Epithelial cell of esophagus (primary cell): ENCODE measurements at places on chromosomes 7 and 10.
A peak's percentile ranks its signal among the peaks of the same experiment; 100 is the strongest.

- no peak for DNase-seq
Measured at GRCh38 chr7:123211545-123211944, 11.8 kb upstream of the SLC13A1 start.

GRCh38 chr10:56782503-56782902 is 421.4 kb upstream of the ZWINT start:
- no peak for DNase-seq

- peak; percentile 83 for DNase-seq
Measured at GRCh38 chr10:60139798-60140566, 233.6 kb upstream of the CCDC6 start.

- no peak for DNase-seq
Measured at GRCh38 chr7:17991866-17992648, 35.6 kb downstream of the PRPS1L1 start.

DNA sequence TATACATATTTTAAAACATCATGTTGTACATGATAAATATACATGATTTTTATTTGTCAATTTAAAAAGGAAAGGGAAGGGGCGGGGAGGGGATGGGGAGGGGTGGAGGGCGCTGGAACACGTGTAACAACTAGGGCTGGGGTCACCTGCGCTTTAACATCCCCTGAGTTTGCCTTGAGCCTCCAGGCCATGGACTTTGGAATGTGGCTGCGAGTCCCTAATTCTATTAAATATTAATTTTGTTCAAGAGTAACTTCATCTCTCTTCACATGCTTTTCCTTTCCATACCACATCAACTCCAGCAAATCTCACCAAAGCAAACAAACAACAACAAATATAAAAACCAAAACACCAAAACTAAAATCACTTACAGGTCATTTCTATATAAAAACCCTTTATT is 10.6 kb downstream of the IFIT5 start:
- DNase-seq, result no peak

DNA sequence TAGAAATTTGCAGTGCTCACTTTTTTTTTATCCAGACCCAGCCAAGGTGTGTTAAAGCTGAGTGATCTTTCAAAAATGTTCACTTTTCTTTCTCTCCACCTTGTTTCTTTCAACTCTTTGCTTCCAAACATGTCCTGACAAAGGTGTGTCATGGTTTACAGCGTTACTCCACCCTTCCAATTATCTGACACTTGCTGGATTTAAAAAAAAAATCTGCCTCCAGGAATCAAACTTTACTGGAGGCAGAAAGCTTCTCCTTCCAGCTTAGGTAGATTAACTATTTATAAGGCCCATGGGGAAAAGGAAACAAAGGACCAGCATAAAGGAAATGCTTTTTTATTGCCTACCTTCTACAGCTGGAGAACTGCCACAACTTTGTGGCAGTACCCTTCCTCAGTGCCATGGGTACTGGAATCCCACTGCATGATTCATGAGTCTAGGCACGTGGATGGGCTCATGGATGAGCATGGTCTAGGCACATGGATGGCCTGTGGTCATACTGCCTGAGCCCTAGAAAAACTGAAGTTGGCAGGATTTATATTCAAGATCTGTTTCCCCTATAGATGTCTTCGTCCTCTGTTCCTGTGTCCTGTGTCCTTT is at the start of gene COL17A1:
Gene COL17A1, minus strand, starts transcription at position 80 of the 600 bp plus-strand sequence. CDS start 5,207 bp downstream, outside the sequence.
- DNase-seq, result peak; percentile 84

GRCh38 chr7:146961617-146962016 is 845.0 kb downstream of the CNTNAP2 start:
- peak; percentile 51 for DNase-seq

GRCh38 chr10:21398563-21399231 is 126.8 kb downstream of the SKIDA1 start:
- DNase-seq, result peak; percentile 82

GRCh38 chr7:144720149-144720548 is 115.7 kb downstream of the TPK1 start:
- peak; percentile 95 for DNase-seq

GRCh38 chr10:18254086-18254485 is 113.9 kb downstream of the CACNB2 start:
- DNase-seq, result no peak

DNA sequence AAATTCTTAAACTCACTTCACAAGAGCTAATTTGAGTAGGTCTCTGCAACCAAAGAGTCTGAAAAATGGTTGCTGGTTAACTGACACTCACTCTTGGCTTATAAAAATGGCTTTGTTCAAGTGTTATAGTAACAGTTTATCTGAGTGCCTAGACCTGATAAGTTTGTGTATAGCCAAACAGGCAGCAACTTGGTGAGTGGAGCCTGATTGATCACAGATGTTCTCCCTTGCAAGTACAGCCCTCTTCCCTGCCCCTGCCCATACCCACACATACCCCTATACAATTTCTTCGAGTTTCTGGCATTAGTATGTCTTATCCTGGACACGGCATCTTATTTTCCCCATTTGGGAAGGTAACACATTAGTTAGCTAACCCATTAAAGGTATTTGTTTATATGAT is 149.5 kb downstream of the SLC16A9 start:
- no peak for DNase-seq

DNA sequence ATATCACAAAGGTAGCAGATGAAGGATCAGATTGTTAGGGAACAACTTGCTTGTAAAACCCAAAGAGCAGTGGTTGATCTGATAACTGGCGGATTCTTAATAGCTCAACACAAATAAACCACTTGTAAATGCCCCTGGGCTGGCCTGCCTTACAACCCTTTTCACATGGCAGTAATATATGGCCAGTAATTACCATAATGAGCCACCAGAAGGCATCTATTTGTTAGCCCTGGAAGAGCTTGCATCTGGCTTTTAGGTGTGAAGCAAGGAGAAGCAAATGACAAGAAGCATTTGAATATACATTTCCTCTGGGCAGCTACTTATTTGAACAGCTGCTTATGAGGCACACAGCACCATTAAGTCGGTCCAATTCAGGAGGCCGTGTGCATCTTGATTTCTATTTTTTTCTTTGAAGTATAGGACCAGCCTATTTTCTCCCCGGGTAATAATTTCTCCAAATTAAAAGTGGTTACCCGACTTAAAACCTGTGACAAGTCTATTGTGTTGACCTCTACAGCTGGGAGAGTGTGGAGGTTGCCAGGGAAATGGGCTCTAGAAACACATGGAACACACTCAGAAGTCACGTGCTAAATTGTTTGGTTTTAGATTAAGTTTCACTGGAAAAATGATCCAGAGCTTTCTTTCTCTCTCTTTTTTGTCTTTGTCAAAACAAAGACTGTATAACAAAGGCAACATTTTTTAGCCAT is 113.4 kb downstream of the SEM1 start:
- DNase-seq, result peak; percentile 64

DNA sequence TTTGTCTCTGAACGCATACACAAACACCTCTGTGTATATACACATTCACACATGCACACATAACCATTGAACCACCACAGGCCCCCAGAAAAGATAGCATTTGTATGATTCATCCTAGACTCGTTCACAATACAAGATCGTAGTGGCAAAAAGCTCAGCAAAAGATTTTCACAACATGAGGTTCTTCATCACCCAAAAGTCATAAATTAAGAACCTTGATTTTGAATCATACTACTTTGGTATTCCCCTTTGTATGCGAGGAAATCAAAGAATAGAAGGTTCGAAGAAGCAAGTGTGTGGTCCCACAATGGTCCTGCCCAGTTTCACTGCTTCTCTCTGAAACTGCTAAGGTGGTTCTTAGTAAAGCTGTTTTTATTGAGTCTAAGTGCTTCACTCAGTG is 200.7 kb downstream of the CELF2 start:
- no peak for DNase-seq

DNA sequence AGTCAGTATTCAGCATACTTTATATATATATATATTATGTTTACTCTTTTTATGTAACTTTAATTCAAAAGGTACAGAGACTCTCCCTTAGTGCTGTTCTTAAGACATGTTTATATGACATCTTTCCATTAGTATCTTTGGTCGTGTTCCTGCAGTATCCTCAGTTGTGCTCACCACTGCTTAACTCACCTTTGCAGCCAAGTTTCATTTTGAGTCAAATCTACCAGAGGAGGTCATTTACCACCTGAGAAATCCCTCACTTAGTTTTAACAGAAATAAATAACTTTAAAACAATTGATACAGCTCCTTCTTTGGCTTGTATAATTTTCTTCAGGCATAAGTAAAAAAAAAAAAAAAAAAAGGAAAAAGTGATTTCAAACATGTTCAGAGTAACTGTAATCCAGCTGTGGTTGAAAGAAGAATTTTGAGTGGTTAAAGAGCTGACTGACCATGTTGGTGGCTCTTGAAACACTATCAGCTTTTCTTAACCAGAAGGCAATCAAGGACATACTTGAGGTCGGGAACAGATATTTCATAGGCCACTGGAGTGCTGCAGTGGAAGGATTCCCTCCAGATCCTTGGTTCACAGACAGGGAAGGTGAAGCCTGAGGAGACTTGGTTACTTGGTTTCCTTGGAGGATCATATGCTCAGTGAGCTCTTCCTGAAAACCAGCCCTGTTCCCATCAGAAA is 116.8 kb downstream of the AUTS2 start:
- DNase-seq, result no peak

GRCh38 chr10:101611096-101611905 is 23.2 kb downstream of the DPCD start:
- no peak for DNase-seq

- DNase-seq, result no peak
Measured at GRCh38 chr7:6294839-6295238, 22.4 kb upstream of the CYTH3 start.

- peak; percentile 21 for DNase-seq
Measured at GRCh38 chr10:117960345-117960935, 86.3 kb downstream of the RAB11FIP2 start.

GRCh38 chr10:124285587-124286527 is 132.9 kb downstream of the OAT start:
- no peak for DNase-seq

- peak; percentile 4 for DNase-seq
Measured at GRCh38 chr10:43594944-43595589, 11.2 kb upstream of the ZNF485 start.

GRCh38 chr7:66905278-66905677 is 15.7 kb upstream of the TMEM248 start:
- DNase-seq, result no peak

GRCh38 chr10:104065748-104066147 is 19.9 kb downstream of the COL17A1 start:
- no peak for DNase-seq

GRCh38 chr7:4665661-4666060 is 16.4 kb upstream of the FOXK1 start:
- peak; percentile 23 for DNase-seq

- no peak for DNase-seq
Measured at GRCh38 chr7:81688622-81689411, 81.0 kb downstream of the HGF start.

- peak; percentile 74 for DNase-seq
Measured at GRCh38 chr7:101164071-101164840, 1.1 kb downstream of the VGF start.

- no peak for DNase-seq
Measured at GRCh38 chr10:20457649-20458048, 439.5 kb downstream of the NEBL start.

DNA sequence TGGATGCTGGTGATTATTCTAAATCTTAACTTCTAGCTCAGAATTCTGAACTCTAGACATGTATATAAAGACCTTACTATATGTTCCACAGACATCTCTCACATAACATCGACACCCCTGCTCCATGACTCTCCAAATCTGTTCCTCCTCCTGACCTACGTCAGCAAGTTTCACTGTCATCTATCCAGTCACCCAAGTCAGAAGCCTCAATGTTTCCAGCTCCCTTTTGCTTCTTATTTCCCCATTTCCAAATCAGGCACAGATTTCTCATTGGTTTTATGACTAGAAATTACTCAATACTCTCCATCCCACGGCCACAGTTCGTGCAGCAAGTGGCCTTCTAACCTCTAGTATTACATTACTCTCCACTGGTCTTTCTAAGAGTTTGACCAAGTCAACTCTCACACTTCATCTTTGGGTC is 28.5 kb downstream of the EPC1 start:
- DNase-seq, result no peak

- no peak for DNase-seq
Measured at GRCh38 chr7:68925241-68925640, 673.0 kb upstream of the AUTS2 start.

GRCh38 chr7:104758504-104758903 is 255.5 kb upstream of the KMT2E start:
- peak; percentile 29 for DNase-seq

DNA sequence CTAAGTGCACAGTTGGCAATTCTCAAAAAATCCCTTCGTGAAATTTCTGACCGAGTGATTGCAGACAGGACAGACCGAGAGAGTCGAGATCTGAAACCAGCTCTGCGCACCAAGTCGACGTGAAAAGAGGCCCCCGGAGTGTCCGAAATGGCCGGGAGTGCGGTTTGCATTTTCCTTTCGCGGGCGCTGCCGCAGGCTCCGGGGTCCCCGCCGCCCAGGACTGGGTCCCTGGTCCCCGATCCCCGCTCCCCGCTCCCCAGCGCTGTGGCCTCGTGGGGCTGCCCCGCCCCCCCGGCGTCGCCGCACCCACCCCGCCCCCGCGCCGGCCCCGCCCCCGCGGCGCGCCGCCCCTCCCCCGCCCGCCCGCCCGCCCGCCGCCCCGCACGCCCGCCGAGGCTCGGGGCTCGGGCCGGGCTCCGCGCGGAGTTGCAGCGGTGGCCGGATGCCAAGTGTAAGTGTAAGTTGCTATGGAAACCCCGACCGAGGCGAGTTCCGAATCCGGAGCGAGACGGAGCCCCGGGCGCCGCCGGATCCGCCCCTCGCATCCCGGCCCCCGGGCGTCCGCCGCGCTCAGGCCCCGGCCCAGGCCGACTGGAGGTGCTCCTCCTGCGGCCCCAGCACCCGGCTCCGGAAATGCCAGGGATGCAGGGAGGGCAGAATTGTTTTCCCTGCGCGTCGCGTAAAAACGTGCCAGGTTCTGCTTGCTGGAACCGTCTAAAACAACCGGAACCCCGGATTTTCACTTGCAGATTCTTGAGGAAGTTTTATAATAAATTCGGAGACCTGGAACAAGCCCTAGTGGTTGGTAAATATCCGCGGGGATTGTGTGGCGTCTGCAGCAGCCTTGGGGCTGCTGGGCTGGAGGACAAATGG is 4.6 kb downstream of the BMI1 start:
- DNase-seq, result peak; percentile 43

- no peak for DNase-seq
Measured at GRCh38 chr10:53013201-53013810, 240.7 kb upstream of the MBL2 start.
